ENCODE measurements at places on chromosomes 2 and 18. TPM values are rescaled to one million over a fixed set of nuclear protein-coding genes. Genes with fewer than 3 reads are reported as not detected.

ALPG gene
- not detected for total RNA-seq

ANKMY1 gene
- 9.7 TPM for total RNA-seq

DCC gene
- 0.43 TPM for total RNA-seq

HTR2B gene
- total RNA-seq = 0.13 TPM

MYOM1 gene
- 0.26 TPM for total RNA-seq

DNA sequence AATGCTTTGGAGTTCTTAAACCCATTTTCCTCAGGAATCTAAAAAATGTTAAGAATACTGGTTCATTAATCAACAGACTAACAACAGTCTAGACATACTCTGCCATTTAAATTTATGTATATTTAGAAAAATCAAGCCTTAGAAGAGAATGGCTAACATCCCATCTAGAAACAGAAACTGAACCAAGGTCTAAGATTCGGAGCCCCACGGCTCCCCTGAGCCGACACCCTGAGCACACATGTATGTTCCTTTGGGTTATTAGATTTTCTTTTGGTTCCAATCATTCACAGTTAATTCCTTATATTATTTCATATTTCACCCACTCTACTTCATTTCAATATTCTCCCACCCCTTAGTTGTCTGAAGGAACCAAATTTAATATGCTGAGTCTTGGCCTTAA lies 94.8 kb upstream of the HNRNPA3 start:
- DNase-seq = no peak

- no peak for DNase-seq
Observed at GRCh38 chr2:218829868-218830451, 1.6 kb downstream of the PRKAG3 start.

GRCh38 chr2:222797261-222797660 lies 63.6 kb upstream of the ACSL3 start:
- DNase-seq = peak; percentile 81

DNA sequence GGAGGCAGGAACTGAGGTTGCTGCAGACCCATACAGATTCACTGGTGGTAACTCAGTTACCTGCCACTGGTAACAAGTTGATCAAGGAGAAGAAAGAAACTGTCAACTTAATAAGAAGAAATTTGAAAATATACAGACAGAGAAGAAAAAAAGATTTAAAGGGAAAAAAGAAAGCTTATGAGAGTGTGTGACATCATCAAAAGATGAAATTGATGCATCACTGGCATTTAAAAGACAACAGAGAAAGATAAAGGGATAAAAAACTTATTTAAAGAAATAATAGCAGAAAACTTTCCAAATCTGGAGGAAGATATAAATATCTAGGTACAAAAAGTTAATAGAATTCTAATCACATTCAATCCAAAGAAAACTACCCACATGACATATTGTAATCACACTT lies 1003.2 kb downstream of the TDRD15 start:
- no peak for DNase-seq

DNA sequence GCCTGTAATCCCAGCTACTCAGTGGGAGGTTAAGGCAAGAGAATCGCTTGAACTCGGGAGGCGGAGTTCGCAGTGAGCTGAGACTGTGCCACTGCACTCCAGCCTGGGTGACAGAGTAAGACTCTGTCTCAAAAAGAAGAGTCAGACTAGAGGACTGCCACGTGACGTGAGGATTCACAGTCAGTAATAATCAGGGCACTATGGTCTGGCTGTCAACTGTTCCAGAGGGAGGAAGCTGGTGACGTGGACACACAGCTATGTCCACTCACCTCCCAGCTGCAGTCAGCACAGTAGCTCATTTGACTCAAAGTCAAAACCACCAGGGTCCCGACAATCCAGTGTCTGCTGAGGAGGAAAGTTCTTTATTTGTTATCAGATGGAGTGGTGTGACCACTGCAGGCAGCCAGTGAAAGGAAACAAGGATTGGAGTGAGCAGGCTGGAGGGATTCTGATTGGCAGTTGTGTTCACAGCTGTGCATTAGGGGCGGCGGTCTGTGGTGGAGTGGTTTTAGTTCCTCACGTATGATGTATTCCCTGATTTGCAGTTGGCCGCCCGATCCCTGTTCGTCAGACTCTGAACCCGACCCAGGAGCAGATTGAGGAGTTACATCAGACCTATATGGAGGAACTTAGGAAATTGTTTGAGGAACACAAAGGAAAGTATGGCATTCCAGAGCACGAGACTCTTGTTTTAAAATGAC lies 37.9 kb downstream of the MOGAT1 start:
- peak; percentile 100 for DNase-seq

DNA sequence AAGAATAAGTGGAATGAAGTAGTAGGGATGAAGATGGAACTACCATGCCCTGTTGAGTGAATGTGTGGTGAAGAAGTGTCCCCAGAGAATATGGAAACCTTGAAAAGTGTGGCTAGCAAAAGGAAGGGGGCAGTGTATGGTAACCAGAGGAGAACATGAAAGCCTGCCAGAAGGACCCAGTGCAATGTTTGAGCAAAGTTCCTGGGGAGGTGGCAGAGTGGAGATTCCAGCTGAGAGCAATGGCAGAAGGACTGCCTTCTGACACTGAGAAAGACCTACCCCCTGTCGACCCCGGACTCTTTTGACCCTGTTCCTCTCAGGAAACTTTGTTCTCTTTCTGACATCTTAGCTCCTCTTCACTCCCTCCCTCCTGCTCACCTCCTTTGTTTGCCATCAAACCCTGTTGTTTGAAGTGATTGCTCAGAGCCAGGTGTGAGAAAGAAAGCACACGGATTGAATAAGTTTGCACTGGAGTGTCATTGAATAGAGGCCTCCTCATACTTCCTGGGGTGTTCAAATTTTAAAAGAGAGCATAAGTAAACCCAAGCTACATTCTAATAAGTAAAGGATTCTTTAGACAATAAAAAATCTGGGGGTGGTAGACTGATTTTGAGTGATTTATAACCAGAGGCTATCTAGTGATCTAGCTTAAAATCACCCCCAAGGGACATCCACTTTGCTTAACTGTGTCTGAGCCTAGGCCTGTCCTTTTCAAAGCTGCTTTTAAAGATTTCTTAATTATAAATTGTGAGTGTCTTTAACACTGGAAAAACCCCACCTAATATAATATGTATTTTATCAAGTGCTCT lies 57.1 kb downstream of the TRIB2 start:
- peak; percentile 14 for DNase-seq

GRCh38 chr2:237708961-237709360 lies 81.6 kb downstream of the LRRFIP1 start:
- DNase-seq = no peak

DNA sequence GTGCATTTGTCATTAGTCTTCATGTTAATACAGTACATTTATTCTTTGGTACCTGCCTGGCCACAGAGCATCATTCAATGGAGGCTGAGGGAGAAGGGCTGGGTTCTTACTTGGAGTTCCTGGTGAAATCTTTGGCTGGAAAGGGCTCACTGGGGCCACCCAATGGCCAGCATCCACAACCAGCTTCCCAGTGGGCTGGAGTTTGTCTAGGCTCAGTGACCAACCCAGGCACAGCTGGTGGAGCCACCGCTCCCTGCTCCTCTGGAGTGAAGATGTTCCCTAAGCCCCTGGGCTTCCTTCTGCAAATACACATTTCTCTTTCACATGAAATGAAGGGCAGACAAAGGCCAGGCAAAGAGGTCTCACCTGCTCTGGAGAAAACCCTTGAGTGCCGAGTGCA lies 34.4 kb downstream of the EHD3 start:
- peak; percentile 30 for DNase-seq

Data from SK-MEL-5 (cell line).